ENCODE measurements at places on chromosomes 16 and 17.

- no peak for DNase-seq
Measured at GRCh38 chr17:56326001-56326359, 172.7 kb downstream of the ANKFN1 start.

DNA sequence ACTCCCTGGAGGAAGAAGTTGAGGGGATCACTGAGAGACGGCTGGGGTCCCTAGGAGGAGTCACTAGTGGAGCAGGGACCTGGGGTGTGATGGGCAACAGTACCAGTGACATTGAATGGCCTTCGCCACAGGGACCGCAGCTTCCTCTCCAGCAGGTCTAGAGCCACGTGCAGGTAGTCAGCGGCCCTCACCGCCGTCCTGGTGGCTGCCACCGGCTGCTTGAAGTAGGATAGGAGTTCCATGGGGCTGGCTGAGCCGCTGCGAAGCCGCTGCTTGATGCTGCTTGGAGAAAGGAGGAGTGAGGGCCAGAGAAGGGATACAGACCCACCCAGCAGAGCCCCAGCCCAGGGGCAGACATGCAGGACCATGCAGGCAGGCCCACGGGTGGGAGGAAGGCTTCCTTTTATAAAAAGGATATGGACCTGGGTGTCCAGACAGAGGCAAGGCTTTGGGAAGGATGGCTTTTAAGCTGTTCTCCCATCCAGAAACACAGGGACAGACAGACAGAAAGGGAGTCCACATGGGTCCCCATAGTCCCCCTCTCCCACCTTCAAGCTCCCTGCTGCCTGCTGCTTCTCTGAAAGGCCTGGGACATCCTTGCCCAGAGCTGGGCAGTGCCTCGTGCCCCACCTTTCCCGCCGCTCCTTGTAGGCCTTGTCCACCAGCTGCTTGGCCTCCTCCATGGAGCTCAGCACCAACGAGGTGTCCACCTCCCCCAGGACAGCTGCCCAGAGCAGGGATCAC is 827 bp downstream of the MPO start:
- no peak for DNase-seq

DNA sequence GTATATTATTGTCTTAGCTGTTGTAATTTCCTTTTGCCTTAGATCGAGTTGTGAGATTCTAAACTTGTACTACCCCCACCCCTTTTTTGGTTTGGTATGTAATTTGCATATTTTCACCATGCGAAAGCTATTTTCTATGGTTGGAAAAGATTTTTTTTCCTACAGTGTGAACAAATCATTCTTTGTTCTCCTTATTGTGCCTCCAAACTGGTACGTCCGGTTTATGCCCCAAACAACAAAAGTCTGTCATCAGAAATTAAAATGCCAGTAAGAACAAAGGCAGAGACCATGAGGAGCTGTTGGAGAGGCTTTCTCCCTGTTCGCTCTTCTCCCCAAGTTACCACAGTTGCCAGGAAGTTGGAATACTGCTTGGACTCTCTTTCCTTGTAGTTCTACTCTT is 66.1 kb downstream of the BCAS3 start:
- no peak for DNase-seq

GRCh38 chr16:11677451-11677951 is 9.2 kb downstream of the SNN start:
- DNase-seq: no peak

- DNase-seq: no peak
Measured at GRCh38 chr16:8108991-8109509, 481.3 kb downstream of the TMEM114 start.

- no peak for DNase-seq
Measured at GRCh38 chr16:11354733-11355574, 9.7 kb downstream of the RMI2 start.

DNA sequence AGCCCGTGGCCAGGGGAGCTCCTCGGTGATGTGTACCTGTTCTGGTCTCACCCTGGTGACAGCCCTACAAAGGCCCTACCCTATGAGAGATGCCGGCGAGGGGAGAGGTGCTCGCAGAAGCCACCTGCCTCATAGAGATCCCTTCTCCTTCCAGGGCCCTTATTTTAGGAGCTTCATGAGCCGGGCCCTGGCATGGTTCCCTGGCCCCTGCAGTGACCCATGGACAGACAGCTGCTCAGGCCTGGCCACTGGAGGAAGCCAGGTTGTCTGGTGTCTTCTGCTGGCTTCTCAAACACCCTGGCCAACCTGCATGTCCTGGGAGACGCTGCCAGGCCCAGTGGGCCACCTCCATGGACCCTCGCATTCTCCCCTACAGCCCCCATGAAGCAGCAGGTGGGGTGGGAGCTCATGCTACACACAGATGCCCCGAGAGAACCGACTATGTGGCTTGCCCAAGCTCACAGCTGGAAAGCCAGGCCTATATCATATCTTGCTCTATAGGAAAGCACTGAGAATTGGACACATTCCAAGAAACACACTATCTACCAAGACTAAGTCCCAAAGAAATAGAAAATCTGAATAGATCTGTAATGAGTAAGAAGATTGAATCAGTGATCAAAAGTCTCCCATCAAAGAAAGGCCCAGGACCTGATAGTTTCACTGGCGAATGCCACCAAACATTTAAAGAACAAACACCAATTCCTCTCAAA is 7.2 kb upstream of the AATK start:
- no peak for DNase-seq

DNA sequence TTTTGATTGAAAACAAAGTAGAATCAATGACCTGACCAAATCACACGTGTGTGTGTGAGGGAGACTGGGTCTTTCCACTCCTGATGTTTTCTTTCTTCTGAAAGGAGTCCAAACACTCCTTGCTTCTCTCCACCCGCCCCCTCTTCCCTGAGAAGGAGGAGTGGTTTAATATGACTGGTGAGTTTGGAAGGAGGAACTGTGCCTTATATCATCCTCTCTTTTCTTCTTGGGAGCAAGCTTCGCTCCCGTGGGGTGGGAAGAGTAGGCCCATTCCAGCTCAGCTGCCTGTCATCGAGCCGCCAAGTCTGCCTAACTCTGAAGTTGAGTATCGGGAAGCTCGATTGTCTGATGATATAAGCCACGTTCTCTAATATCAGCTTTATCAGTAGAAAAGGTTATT is 96.5 kb downstream of the YPEL2 start:
- DNase-seq: no peak

- no peak for DNase-seq
Measured at GRCh38 chr16:15894571-15895374, 6.4 kb upstream of the CEP20 start.

GRCh38 chr17:72407336-72407909 is 286.6 kb downstream of the SOX9 start:
- no peak for DNase-seq

GRCh38 chr16:66810391-66810790 is 9.0 kb upstream of the TERB1 start:
- no peak for DNase-seq

DNA sequence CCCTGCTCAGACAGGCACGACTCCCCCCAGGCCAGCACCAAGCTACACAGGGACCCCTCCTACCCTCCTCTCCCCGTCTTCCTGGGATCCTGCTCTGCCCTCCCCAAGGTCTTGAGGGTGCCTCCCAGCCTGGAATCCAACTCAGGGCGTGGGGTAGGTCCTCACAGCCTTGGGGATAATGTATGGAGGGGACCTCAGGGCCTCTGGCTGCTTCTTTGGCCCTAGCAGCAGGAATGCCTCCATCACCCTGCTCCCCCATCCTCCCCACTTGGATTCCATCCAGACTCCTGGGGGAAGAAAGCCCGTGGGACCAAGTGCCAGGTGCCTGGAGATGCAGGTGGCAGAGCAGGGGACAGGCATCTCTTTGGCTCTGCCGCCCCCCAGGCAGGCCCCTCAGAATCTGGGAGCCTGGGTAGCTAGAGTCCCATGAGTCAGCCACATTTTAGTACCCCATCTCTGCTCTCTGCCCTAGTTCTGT is 10.7 kb upstream of the STAC2 start:
- no peak for DNase-seq

DNA sequence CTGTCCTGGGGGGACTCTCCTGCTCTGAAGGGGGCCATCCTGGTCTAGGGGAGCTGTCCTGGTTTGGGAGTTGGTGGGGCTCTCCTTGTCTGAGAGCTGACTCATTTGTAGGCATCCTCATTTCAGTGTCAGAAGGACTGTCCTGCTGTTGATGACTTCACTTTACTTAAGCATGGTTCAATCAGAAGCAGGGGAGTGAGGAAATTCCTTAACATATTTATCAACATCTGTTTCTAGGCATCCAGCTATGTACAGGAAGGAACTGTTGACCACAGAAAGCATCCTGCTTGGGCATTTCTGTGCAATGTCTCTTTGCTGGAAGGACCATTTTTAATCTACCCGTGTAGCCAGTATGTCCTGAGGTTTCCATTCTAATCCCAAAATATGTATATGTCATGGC is 502.7 kb upstream of the HSBP1 start:
- DNase-seq: no peak

GRCh38 chr17:10471858-10472257 is 2.5 kb upstream of the MYH4 start:
- DNase-seq: no peak

- DNase-seq: no peak
Measured at GRCh38 chr17:40348562-40349476, 15.7 kb downstream of the GJD3 start.

- no peak for DNase-seq
Measured at GRCh38 chr16:67430504-67430976, 381 bp upstream of the HSD11B2 start.

DNA sequence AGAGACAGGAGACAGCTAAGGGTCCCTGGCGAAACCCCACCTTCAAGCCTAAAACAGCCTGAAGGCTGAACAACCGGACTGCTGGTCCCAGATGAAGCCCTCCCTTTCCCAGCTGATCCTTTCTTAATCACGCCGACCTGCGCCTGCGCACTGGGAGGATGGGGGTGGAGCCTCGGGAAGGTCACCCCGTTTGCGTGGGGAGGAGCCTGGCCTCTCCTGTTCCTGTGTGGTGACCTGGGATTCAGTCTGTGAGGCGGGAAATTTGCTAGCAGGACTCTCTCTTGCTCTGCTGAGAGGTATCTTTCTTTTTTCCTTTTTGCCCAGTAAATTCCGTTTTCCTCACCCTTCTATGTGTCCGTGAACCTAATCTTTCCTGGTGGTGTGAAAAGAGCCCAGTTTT is 9.6 kb downstream of the FAM20A start:
- no peak for DNase-seq

GRCh38 chr17:10631048-10631700 is 25.9 kb downstream of the MYH3 start:
- peak; percentile 51 for DNase-seq

DNA sequence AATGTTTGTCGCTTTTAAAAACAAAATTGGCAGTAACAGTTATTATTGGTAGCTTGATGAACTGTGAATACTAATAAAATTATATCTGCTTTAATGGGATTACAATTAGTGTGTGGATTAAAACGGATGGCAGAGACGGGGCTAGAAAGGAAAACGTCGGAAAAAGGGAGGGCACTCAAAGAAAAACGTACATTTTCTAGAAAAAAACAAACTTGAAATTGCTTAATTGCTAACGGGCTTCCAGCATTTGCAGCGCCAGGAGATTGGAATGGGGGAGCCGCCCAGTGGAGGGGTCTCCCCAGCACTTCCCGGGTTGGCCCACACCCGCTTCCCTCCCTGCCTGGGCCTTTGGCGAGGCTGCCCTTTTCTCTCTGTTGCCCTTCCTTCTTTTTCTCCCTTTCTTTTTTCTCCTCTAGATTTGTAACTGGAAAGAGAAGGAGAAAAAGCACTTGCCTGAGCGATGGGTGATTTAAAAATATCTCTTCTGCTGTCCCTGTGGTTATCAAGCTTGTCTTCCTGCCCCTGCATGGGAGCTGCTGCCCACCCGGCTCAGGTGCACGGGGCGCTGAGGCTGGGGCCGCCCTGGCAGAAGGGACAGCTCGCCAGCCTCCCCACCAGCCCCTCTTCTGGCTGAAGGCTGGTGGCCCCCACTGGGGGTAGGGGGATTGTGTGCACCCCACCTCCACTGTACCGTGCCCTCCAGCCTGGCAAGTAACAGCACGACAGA is 5.9 kb downstream of the BAHCC1 start:
- no peak for DNase-seq

DNA sequence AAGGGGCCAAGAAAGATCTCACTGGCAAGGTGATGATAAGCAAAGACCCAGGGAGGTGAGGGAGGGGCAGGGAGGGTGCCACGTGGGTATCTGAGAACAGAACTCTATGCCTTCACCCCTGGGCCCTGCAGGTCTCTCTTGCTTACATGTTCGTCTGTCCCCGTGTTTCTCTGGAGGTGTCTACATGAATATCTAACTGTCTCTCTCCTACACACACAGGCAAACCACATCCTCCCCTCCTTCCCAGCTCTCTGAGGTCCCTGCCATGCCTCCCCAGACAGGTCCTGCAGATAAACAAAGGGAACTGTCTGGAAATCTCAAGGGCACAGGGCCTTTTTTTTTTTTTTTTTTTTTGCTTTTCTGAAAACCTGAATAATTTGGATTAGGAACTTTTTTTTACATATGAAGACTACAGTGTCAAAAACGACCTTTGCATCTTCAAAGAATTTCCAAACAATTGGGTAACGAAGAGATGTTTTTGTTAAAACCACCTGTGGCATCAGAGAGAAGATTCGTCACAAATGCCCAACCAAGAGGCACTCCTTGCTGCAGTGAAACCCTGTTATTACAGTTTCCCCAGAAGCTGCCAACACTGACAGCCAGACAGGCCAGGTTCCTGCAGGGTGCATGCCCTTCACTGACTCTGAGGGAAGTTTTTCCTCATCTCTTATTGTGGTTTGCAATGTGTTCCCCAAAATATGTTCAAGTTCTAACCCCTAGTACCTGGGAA is 17.8 kb downstream of the PLLP start:
- no peak for DNase-seq

DNA sequence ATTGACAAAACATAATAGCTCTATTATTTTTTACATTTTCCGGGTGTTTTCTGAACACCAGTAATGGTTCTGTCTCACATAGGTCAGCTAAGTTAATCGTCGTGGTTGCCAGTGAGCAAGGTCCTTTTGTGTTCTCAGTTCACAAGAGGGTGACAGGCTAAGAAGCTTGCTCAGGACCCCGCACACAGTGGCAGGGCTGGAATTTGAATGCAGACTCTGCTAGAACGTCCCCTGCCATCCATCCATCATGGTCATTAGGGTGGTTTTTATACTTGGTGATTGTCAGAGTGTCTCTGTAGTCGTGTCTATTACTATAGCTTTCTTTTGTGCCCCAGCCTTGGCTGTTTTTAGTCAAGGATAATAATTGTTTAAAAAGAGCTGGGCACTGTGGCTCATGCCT is 176.2 kb downstream of the SNX29 start:
- DNase-seq: no peak

DNA sequence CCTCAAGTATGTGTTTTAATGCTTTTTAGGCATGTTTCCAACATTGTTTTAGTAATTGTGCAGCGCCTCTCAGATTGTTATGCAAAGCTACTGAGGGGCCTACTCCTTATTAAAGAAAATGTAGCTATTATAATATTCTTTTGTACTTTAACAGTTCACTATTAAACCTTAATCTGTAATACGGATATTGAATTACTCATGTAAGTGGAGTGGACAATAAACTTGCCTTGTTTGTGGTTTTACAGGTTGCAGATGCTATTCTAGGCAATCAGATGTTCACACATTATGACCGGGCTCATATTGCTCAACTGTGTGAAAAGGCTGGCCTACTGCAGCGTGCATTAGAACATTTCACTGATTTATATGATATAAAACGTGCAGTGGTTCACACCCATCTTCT is 41.0 kb downstream of the PTRH2 start:
- no peak for DNase-seq
